CD8-positive, alpha-beta memory T cell (primary cell): ENCODE measurements at places on chromosomes 6 and 20. TPM values are rescaled to one million over a fixed set of nuclear protein-coding genes. Genes with fewer than 3 reads are reported as not detected.

DNA sequence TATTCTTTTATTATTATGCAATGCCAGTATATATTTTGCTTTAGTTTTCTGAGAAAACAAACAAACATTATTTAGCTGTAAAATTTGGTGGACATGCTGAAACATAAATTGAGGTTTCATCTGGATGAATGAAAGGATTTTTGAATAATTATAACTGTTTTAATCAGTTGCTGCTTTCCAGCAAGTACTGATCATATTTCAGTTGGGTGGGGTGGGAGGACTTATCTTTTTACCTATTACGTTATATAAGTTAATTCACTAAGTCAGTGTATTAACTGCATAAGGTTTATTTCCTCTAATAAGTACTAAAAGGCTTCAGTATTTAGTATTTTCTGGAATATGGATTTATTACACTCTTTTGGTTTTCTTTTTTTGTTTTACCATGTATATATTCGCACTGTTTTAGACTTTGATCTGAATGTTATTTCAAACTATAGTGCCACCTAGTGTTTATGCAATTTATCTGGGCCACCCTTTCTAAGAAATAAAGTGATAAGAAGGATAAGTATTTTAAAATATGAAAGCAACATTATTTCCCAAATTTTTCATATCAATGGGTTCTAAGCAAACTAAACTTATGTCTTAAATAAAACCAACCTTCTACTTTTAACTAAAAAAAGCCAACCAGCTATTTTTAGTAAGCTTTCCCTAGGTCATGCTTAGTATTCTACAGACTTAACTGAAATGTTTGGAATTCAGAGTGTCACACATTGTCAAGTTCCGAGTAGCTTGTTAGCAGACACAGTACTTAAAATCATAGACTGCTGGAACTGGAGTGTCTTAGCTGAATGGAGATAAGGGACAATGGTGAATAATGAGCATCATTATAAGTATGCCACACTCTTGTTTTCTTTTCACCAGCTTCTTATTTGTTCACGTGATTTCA lies 105.4 kb upstream of the MCHR2 start:
- DNase-seq = no peak

DNA sequence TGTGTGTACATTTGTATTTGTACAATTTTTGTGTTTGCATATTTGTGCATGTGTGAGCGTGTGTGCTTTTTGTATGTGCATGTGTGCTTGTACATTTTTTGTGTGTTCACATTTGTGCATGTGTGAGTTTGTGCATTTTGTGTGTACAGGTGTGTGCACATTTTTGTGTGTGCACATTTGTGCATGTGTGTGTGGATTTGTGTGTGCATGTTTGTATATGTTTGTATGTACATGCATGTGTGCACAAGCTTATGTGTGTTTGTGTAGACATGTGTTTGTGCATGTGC lies 28.9 kb downstream of the PRR18 start:
- no peak for DNase-seq

DNA sequence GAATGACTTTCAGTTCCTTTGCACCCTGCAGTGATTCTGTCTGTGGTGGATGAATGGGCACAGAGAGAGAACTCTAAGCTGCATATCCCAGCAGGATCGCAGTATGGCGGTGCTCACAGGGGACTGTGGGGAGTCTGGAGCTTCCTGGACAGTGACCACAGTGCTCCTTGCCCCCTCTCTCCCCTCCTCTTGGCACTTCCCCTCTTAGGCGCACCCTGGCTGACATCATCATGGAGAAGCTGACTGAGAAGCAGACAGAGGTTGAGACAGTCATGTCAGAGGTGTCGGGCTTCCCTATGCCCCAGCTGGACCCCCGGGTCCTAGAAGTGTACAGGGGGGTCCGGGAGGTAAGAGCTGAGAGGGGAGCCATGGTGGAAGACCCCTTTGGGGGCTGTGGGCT lies 8.6 kb downstream of the BYSL start:
- DNase-seq = no peak

- no peak for DNase-seq
Observed at GRCh38 chr6:117354671-117355070, 71.1 kb downstream of the ROS1 start.

GRCh38 chr6:32114796-32115195 lies 5.7 kb upstream of the TNXB start:
- no peak for DNase-seq

Gene MTHFD1L
- total RNA-seq = 108 TPM

GRCh38 chr6:157967020-157967419 lies 14.6 kb upstream of the SYNJ2 start:
- no peak for DNase-seq

DNA sequence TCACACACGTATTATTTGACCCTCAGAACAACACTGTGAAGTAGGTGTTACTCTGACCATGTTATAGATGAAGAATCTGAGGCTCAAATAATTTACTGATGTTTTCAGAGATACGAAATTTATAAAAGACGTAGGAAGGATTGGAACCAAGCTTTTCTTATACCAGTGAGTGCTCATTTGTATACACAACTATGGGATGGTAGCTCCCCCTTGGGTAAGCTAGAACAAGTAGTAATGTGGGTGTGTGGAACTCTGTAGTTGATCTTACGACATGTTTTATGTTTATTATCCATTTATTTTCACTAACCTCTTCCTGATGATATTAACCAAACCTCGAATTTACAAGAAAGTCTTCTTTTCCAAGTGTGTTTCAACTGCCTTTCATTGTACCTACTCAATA lies 248.5 kb downstream of the NKAIN2 start:
- DNase-seq = no peak

DNA sequence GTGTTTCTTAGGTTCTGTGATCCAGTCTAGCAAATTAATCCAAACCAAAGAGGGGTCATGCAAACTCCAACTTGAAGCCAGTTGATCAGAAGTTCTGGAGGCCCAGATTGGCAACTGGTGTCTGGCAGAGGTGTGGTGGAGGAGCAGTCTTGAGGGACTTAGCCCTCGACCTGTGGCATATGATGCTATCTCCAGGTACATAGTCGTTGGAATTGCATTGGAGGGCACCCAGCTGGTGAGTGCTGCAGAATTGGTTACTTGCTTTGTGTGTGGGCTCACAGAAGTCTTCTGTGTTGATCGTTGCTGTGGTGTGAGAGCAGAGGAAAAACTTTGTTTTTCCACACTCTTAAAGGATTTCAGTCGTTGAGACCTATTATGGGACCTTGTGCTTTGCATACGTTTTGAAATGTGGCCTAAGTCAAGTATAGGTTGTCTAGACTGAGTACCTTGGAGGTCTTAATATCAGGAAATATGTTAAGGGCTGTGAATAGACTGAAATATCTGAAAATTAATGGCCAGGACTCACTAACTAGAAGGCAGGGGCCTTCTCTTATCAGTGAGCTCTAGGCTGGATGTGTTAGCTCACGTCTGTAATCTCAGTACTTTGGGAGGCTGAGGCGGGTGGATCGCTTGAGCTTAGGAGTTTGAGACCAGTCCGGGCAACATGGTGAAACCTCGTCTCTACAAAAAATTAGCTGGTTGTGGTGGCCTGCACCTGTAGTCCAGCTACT lies 7.8 kb downstream of the PANK2 start:
- no peak for DNase-seq

Gene PCIF1
- 34.1 TPM for total RNA-seq

- no peak for DNase-seq
Observed at GRCh38 chr6:72040111-72040510, 153.8 kb downstream of the RIMS1 start.

DNA sequence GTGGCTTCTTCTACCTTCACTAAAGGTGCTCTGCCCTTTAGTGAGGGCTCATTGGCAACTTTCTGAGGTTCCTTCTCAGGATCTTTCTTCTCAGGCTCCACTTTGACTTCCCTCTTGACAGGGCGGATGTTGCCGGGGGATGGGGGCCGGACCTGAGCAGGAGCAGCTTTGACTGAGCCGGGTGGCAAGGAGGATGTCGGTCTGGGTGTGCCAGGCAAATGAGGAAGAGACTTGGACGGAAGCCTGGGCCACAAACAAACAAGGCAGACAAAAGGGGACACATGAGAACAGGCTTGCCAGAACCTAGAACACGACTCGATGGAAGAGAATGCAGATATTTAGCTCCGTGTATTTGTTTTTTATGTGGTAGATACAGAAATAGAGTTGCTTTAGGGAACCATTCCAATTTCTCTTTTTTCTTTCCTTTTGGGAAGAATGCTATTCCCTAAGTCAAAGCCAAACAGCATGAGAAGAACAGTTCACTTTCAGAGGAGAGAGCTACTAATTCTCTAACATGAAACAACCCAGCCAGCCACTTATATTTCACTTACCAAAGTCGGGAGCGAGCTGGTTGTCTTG lies 76.2 kb upstream of the BCLAF1 start:
- DNase-seq = no peak

Gene RNF39
- not detected for total RNA-seq

GRCh38 chr20:58307270-58307669 lies 2.2 kb upstream of the RAB22A start:
- DNase-seq = no peak

- DNase-seq = no peak
Observed at GRCh38 chr6:70241991-70242420, 60.9 kb downstream of the COL9A1 start.

- no peak for DNase-seq
Observed at GRCh38 chr6:112780498-112781096, 433.5 kb downstream of the RFPL4B start.

GRCh38 chr20:50219600-50219999 lies 29.0 kb downstream of the CEBPB start:
- DNase-seq = no peak

- DNase-seq = no peak
Observed at GRCh38 chr6:125002406-125002741, 40.1 kb downstream of the RNF217 start.
